Ovary (tissue), 10 donors: ENCODE measurements at places on chromosomes 7 and 10.

DNA sequence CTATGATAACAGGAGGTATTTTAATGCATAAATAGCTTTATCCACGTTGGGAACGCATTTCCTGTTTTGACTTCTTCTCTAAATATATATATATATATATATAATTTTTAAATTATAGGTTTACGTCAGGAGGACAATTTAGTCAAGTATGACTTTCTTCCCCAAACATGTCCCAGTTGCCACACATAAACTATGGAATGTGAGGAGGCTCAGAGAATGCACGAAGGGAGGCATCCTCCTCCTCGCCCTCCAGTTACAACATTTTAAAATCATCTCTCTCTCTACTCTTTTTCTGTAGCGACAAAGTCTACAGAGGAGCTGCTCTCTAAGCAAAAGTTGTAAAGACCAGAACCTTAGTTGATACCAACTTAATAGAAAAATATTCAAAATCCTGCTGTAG, 106.9 kb upstream of the LYZL1 start:
- no peak for DNase-seq

GRCh38 chr7:41436139-41436538, 266.8 kb downstream of the INHBA start:
- no peak for DNase-seq

DNA sequence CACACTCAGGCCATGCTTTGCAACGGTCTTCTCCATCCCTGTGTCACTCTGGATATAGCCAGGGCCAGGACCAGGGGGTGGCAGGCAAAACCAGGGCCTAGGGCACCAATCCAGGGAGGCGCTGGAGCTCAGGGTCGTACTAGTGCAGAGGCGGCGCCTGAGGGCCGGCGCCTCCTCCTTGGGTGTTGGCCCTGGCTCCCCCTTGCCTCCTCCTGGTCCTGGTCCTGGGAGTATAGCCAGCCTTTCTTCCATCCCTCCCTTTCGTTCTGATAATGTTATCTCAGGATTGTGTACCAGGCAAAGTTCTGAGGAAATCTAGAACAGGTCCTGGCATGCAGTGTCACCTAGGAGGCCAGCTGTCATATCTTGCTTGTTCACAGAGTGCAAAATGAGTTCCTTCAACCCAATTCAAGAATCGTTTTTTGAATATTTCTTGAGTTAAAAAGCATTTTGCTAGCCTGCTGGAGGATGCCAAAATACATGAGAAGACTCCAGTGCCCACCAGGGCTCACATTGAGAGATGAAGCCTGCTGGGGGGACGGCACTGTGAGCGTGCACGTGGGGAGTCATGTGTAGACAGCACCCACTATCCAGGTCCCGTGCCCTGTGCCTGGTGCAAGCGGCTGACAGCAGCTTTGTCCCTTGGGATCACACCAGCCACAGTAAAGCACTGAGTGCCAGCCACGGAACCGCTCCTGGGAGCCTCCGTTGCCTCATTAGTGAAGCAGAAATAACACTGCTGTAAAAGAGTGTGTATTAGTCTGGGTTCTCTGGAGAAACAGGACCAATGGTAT, 106.9 kb upstream of the C7orf33 start:
- no peak for DNase-seq

- no peak for DNase-seq
These were observed 6.1 kb upstream of the TCAF1 start for GRCh38 chr7:143908120-143908519.

- DNase-seq = peak; percentile 35
These were observed 6.0 kb downstream of the PARD3 start for GRCh38 chr10:34808801-34809745.

DNA sequence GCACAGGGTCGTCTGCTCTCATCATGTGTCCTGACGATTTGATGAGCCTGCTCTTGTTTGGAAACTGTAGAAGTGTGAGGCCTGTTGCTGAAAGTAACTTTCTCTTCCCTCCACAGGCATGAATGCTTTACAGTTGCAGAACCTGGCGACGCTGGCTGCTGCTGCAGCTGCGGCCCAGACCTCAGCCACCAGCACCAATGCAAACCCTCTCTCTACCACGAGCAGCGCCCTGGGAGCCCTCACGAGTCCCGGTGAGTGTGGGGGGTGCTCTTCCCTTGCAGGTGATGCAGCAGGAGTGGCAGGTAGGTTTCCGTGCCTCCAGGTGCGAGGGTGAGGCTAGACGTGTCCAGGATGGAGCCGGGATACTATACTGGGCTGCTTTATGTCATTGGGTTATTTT, 270.6 kb downstream of the CELF2 start:
- DNase-seq = no peak

GRCh38 chr10:7162331-7162730, 248.5 kb downstream of the SFMBT2 start:
- DNase-seq = no peak

- peak; percentile 65 for DNase-seq
These were observed 10.4 kb downstream of the TMEM270 start for GRCh38 chr7:73871163-73872011.

DNA sequence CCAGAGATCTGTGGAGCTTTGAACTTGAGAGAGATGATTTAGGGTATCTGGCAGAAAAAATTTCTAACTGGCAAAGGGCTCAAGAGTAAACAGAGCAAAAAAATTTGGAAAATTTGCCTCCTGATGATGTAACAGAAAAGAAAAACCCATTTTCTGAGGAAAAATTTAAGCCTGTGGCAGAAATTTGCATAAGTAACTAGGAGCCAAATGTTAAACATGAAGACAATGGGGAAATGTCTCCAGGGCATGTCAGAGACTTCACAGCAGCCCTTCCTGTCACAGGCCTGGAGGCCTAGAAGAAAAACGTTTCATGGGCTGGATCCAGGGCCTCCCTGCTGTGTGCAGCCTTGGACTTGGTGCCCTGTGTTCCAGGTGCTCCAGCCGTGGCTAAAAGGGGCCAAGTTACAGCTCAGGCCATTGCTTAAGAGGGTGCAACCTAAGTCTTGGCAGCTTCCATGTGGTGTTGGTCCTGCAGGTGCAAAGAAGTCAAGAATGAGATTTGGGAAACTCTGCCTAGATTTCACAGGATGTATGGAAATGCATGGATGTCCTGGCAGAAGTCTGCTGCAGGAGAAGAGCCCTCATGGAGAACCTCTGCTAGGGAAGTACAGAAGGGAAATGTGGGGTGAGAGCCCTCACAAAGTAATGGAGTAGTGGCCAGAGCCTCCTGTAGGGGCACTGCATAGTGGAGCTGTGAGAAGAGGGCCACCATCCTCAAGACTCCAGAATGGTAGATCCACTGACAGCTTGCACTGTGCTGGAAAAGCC, 8.1 kb downstream of the SEMA3D start:
- DNase-seq = no peak

GRCh38 chr7:75945297-75946168, 30.6 kb downstream of the POR start:
- no peak for DNase-seq

- DNase-seq = no peak
These were observed 36.6 kb upstream of the SRGN start for GRCh38 chr10:69051303-69051702.

GRCh38 chr7:7443806-7444350, 91.8 kb downstream of the COL28A1 start:
- DNase-seq = no peak

GRCh38 chr7:11923376-11923930, 91.5 kb upstream of the THSD7A start:
- no peak for DNase-seq

GRCh38 chr10:116138897-116139296, 134.1 kb downstream of the GFRA1 start:
- DNase-seq = no peak

DNA sequence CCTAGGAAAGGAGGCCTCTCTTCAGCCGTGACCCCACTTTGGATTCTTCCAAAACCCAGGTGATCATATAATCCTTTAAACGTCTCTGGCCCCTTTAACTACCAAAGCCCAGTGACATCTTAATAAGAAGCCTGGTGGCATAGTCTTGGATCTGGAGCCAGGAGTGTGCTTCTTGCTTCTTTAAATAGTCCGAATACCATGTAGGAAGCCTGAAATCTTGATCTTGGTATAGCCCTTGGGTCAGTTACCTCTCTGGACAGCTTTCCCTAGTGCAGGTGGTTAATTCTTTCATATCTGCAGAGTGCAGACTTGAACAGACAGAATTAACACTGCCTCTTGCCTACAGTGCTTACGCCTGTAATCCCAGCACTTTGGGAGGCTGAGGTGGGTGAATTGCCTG, 138.6 kb upstream of the EFCAB10 start:
- no peak for DNase-seq

GRCh38 chr10:85532773-85533172, 833.8 kb downstream of the GRID1 start:
- no peak for DNase-seq

GRCh38 chr10:76398043-76398710, 966.8 kb downstream of the LRMDA start:
- no peak for DNase-seq

GRCh38 chr10:71005337-71006305, 117.3 kb upstream of the PCBD1 start:
- no peak for DNase-seq

DNA sequence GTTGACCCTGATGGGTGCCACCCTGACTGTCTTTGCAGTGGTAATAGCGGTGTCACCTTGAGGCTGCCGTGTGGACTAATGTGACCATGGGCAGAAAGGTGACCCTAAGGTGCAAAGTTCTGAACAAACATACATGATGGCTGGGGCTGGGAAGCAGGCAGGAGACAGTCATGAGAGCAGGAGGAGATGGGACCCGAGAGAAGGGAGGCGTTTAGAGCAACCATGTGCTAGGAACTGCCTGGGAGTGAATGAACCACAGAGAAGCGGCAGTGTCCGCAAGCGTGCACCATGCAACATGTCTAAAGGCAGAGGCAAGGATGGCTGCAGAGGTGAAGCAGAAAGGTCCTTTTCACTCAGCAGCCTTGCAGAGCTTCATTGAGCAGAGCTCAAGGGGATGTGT, 113.1 kb upstream of the GDF10 start:
- DNase-seq = no peak

DNA sequence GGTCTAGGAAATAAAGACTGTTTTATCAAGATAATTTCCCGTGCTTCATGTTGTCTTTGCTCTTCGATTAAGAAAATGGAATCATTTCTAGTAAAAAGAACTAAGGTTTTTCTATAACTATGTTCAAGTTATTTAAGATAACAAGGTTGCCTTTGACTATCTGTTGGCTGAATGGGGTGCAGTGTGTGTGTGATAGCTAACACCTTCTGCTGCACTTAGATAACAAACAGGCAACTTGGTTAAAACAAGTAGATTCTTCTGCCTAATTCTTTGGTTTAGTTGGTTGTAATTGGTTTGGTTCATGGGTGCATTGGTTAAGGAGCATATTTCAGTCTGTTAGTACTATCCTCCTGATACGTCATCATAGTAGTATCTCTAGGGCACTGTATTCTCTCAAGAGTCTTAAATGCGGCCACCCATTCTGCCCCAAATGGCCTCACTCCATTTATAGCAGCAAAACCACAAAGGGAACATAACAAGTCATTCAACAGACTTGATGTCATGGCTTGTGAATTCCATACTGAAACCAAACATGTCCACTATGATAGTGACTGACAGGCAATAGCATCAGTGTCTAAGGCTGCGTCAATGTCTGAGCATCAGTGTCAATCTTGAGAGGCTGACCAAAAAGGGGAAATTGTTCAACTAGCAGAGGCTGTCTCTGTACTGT, 55.7 kb downstream of the CCDC3 start:
- no peak for DNase-seq

GRCh38 chr7:113705439-113705838, 213.4 kb downstream of the PPP1R3A start:
- DNase-seq = no peak

GRCh38 chr10:78579995-78580394, 488.8 kb upstream of the ZMIZ1 start:
- peak; percentile 68 for DNase-seq

GRCh38 chr10:63140077-63140476, 6.9 kb downstream of the NRBF2 start:
- DNase-seq = no peak

GRCh38 chr7:29457565-29458011, 106.0 kb upstream of the PRR15 start:
- no peak for DNase-seq

GRCh38 chr7:96663457-96663856, 46.2 kb downstream of the SEM1 start:
- DNase-seq = no peak

- no peak for DNase-seq
These were observed 64.7 kb downstream of the CREB3L2 start for GRCh38 chr7:137937202-137937560.

GRCh38 chr7:120021085-120021484, 251.9 kb upstream of the KCND2 start:
- no peak for DNase-seq

GRCh38 chr10:103921750-103922195, 3.8 kb upstream of the STN1 start:
- no peak for DNase-seq

DNA sequence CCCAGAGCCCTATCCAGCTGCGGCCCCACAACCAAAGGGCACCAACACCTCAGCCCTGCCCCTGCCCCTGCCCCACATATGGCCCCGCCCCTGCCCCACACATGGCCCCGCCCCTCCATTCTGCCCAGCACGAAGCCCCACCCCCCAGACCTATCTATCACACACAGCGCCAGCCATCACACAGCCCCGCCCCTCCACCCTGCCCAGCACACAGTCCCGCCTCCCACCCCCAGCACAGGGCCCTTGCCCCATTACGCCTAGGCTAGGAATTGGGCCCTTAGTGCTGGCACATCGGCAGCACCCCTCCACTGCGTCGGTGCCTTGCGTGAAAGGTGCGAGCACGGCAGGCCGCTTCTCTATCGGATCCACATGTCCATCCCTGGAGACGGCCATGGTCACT, 126.8 kb downstream of the MAD1L1 start:
- no peak for DNase-seq

DNA sequence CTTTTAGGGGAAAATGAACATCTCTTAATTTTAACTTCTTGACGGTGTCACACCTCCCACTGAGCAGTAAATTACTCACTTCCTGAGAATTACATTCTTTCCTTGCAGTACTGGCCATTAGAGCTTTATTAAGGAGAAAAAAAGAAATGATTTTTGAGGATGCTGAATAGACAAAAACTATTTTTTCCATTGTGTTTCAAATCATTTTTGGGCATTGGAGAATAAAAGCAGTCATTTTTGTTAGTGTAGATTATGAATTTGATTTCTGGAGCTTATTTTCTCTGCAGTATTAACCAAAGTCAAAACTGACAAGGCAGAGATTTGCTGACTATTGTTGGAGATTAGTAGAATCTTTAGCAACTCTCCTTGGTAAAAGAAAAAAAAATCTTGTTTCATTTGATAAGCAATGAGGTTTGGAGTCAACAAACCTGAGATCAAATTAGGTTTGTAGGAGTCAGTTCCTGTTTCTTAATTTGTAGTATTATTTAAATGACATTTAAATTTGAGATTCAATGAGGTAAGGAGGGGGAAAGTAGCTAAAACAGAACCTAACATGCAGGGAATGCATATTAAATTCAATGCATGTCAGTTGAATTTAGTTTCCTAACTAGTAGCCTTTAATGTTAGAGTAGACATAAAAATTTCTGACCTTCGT, 70.6 kb downstream of the AP3M1 start:
- no peak for DNase-seq
